ENCODE measurements at places on chromosomes 6 and 20. TPM values are rescaled to one million over a fixed set of nuclear protein-coding genes. Genes with fewer than 3 reads are reported as not detected.

GRCh38 chr20:21708738-21709534, 3.5 kb downstream of the PAX1 start:
- DNase-seq: no peak

DNA sequence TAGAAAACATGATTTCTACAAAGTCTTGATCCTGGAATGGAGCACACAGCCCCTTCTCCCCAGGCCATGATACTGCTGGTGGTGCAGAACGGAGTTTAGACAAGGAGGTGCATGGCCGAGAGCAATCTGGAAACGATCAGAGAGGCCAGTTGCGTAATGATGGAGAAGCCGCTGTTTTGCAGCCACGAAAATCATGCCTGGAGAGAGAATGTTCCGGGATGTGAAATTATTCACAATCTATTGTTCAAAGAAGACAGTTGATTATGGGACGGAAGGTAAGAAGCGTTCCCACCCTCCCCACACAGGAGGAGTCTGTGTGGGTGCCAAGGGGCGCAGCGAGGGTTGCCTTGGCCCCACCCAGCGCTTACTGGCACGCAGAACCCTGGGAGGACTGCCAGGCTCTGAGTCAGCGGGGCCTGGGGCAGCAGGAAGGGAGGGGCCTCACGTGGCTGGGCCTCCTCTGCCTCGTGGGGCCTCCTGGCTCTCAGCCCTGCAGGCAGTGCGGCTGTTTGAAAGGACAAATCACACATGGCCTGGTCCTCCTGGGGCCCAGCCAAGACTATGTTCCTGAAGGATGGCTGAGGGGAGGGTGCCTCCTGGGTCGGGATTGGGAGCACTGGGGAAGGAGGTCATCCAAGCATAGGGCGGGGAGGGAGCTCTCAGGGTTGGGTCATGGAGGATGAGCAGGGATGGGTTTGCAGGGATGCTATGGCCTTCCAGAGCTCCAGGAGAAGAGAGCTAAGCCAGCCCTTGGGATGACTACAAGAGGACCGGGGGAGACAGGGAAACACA, 8.7 kb upstream of the AP5S1 start:
- DNase-seq: peak; percentile 99

DNA sequence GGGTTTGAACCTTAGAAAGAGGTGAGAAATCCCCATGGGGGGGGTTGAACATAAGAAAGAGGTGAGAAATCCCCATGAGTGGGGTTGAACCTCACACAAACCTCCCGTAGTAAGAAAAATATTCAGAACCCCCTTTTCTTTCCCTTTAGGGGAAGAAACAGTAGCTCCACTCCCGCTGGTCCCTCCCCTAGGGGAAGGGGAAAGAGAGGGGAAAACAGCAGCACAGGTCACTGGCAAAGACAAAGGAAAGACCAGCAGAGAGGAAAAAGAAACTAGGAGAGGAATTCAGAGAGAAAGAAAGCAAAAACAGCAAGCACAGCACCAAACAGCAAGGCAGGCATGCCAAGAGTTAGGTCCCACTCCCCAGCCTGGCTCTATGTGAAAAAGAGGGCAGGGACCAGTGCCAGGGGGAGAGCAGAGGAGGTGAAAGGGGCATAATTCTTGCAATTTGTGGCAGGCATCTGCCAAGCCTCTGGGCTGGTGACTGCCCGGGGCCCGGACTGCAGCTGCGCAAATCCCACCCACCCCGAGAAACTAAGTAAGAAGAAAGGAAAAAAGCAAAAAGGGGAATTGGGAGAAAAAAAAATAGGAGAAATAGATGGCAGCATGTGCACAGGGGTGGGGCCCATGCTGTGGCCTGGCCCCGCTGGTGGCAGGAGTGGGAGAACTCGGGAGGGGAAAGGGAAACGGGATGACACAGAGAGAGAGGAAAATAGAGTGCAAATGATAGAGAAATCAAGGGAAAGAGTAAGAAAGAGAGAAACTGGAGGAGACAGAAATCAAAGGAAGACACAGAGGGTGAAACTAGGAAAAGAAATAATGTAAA, 15.1 kb upstream of the GOPC start:
- DNase-seq: no peak

DNA sequence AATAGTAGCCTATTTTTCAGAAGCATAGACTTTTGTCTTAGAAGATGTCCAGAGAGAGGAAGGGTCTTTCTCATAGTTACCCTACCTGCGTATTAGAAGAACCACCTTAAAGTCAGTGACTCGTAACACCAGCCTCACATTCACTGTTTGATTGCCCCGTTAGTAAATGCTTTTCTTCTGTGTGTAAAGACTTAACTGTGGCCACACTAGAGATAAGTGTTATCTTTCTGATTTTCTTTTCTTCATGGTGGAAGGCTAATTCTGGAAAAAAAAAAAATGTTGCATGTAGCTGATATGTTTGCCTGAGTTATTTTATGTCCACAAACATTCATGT, 83.9 kb downstream of the SAMD3 start:
- DNase-seq: no peak

DNA sequence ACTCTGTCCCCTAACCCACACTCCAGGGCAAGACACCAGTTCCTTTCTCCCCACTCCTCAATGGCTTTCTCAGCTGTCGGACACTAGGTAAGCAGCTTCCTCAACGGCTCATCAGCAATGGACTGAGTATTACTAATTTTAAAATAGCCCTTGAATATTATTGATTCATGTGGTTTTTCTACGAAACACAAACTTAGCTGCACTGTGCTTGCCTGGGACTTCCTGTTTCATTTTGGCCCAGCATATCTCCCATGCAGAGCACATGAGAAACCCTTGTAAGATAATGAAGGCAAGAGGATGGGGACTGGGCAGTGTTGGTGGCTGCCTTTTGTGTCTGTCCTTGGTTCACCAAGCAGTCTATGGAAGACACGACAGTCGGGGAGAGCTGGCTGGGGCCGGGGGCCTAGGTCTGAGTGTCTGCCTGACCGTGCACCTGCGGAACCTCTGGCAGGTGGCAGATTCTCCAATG, 48.9 kb downstream of the RNASET2 start:
- no peak for DNase-seq

- DNase-seq: no peak
Observed at GRCh38 chr20:62766716-62767115, 29.6 kb upstream of the MRGBP start.

DNA sequence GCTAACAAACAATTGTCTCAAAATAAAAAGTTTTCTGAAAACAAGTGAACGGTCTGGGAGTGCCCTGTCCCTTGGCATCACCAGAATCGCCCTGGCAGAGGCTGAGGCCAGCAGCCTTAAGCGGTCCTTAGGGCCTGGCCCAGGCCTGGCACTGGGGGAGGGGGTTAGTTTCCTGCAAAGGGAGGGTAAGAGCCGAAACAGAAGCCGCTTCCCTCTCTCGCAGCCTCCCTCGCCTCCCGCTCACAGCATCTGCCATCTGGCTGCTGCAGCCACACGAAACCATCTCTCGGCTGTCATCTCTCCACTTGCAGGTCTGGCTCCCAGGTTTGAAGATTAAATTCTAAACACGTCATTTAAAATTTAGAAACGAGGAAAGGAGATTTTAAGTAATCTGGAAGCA, 31.5 kb downstream of the PMEPA1 start:
- DNase-seq: no peak

The ROS1 gene
- total RNA-seq: 0.32 TPM

The ELMO2 gene
- 48.4 TPM for total RNA-seq

The AGPAT4 gene
- 12.9 TPM for total RNA-seq

Data from fibroblast of villous mesenchyme (primary cell).